Esophagus mucosa (tissue), 1 donor: ENCODE measurements at places on chromosomes 16 and 17.

GRCh38 chr16:84766978-84767773, 52.6 kb upstream of the CRISPLD2 start:
- ATAC-seq, result no peak

- peak; percentile 39 for ATAC-seq
These were observed 5.2 kb downstream of the TMUB2 start for GRCh38 chr17:44191941-44192496.

- ATAC-seq, result no peak
These were observed 30.4 kb downstream of the ABCC1 start for GRCh38 chr16:15979801-15980200.

- ATAC-seq, result no peak
These were observed 644 bp upstream of the RHOT1 start for GRCh38 chr17:32141679-32142037.

- peak; percentile 19 for ATAC-seq
These were observed 59.5 kb upstream of the GSE1 start for GRCh38 chr16:85553436-85554113.

DNA sequence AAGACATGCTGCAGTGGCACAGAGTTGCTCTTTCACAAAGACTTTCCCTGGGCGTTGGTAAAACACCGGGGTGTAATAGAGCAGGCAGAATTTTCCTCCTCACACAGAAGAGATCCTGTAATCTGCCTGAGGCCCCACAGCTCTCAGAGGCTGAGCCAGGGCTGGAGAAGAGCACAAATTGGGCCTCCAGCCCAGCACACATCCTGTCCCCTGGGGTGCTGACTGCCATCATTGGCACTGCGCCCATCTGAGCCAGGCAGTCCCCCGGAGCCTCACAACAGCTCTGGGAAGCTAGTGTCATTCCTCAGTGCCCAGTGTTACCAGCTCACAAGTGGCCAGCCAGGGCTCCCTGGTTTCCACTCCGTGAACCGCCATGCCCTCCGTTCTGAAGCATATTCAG, 119.4 kb downstream of the SOCS1 start:
- ATAC-seq, result no peak

- no peak for ATAC-seq
These were observed 12.1 kb downstream of the ABCA9 start for GRCh38 chr17:69048634-69049033.

- no peak for ATAC-seq
These were observed 218.5 kb upstream of the GSE1 start for GRCh38 chr16:85394456-85395206.

- no peak for ATAC-seq
These were observed 798 bp downstream of the CLDN9 start for GRCh38 chr16:3013491-3013951.

DNA sequence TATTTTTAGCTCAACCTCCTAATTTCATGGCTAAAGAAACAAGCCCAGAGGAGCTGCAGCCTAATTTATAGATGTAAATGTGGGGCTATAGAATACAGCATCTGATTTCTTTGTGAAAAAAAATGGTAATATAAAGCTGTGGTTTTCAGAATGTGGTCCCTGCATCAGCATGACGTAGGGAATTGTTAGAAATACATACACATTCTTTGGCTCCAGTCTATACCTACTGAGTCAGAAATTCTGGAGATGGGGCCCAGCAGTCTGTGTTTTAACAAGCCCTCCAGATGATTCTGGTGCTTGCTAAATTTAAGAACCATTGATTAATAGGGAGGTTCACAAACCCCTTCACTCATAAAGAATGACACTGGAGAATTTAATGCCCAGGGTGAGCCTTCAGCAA, 18.1 kb upstream of the MYH8 start:
- ATAC-seq, result no peak
